ENCODE measurements at places on chromosomes 7 and 10.

DNA sequence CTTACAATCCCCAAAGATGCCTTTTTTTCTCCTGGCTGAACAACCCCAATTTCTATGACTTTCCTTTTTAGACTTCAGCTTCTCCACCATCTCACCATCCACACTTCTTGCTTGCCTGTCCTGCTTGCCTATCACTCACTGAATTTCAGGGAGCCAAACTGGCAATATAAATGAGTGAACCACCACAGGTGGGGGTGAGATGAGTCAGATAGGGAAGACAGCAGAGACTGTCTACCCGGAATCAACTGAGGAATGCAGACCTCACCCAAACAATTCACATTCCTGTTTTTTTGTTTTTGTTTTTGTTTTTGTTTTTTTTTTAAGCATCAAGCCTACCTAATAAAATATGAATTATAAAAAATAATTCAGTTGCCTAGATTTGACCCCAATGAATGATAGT lies 273.8 kb downstream of the NRG3 start:
- no peak for DNase-seq

GRCh38 chr7:16708980-16709379 lies 44.6 kb upstream of the TSPAN13 start:
- no peak for DNase-seq

- no peak for DNase-seq
These were observed 29.4 kb downstream of the CTBP2 start for GRCh38 chr10:125130916-125131315.

GRCh38 chr7:37284805-37285231 lies 163.8 kb downstream of the ELMO1 start:
- DNase-seq: peak; percentile 52

DNA sequence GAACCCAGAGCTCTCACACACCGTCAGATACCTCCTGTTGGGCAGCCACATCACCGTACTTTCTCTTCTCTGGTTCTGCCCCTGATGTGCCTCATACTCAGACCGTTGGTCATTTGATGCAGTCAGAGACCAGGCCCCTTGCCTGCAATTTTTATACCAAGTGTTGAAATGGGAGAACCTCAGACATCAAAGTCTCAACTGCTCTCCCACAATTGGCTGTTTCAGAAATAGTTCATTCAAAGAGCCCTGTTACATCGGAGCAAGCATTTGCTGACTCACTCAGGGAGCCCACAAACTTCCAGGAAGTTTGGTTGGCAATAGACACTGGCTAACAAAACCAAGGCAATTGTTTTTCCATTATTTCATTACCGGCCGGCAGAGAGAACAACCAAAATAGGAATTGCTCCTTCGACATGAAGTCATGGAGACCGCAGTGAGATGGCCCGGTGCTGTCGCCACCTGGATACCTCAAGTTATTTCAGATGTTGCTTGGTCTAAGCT lies 33.5 kb upstream of the ADAM12 start:
- no peak for DNase-seq

DNA sequence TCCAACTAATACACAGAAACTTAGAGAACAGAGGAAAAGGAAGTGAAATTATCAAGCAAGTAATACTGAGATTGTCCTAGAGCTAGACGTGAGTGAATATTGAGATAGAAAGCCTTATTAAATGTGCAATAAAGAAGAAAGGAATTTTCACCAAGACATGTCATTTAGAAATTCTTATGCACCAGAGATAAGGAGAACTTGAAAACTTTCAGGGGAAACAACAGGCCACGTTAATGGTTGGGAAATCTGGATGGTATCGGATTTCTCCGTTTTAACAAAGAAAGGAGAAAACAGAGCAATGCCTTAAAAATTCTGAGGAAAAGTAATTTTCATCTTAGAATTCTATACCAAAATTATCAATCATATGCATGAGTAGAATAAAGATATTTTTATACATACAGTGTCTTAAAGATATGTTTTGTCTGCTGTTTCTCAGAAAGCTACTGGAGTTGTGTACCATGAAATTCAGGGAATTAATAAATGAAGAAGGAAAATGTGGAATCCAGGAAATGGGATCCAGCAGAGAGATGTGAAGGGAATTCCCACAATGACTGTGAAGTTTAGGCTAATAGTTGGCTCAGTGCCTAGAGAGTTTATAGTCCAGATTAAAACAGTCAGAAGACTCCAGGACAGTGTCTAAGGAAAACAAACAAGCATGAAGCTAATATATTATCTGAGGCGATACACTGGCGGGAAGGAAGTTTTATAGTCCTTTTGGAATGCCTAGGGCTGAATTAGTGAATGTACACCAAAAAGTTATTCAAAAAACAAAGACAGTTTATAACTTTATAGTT lies 159.5 kb downstream of the PPP1R9A start:
- no peak for DNase-seq

DNA sequence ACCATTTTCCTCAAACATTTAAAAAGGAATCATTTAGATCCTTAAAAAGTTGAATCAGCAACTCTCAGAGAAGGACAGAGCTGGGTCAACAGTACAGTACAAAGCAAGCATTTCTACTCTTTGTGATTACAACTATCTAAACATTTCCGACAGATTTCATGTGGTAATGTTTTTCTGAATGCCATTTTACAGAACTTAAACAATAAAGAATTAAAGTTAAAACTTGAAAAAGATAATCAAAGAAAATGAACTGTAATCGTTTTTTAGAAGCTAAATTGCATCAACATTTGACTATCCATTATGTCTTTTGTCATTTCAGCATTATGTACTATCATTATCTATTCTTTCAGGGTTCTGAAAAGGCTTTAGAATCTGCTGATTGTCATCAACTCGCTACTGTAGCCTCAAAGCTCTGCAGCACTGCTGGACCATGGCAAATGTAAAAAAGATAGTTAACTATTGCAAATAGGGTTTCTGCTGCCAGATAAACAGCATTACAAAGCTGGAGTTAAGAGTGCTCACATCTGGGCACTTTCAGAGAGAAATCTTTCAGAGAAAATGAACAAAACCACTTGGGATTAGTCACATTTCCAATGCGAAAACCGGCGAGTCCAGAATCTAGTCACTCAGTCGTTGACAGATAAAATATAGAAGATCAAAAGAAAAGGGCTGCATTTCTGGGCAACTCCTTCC lies 160.4 kb upstream of the LAMB4 start:
- DNase-seq: no peak

DNA sequence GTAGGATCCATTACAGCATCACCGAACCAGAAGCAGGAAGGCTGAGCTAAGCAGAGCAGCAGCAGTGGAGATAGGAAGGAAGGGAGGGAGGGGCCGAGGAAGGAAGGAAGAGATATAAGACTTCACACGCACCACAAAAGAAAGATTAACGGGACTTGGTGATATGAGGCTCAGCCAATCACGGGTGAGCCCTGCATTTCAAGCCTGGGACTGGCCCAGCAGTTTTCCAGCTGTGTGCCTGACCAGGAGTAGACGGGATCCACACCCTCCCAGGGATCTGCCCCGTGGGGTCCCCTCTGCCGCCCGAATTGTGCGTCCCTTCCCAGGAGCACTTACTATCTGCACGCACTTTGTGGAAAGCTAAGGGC lies 16.2 kb downstream of the ATG9B start:
- no peak for DNase-seq

DNA sequence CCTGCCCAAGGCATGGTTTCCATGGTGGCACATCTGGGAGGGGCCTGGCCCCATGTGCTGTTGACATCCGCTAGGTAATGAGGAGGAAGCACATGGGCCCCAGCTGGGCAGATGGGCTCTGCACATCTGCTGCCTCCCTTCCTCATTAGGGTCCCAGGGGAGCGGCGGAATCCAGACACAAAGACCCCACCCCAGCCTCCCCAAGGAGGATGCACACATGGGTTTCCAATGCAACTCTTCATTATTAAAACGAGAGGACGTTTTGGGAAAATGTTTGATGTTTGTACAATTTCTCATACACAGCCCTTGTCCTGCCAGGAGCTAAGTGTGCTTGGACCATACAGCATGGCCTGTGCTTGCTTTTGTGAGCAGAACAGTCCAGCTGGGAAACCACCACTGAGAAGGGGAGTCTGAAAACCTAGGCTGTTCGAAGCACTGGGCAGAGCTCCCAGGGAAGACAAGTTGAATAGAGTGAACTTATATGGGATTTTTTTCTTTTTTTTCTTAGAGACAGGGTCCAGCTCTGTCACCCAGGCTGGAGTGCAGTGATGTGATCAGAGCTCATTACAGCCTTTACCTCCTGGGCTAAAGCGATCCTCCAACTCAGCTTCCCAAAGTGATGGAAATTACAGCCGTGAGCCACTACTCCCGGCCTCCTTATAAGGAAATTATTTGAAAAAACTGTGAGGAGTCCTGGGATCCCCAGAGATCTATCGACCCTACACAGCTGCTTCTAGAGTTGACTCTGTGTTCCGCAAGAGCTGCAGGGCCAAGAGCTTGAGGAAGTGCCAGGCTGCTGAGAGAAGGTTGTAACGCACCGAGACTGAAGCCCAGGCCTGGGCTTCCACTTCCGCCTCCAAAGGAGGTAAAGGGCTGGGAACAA lies 23.4 kb downstream of the FAM107B start:
- no peak for DNase-seq

GRCh38 chr7:44145969-44146911 lies 5.1 kb upstream of the MYL7 start:
- DNase-seq: peak; percentile 54

- DNase-seq: no peak
These were observed 127.5 kb downstream of the CUBN start for GRCh38 chr10:17001961-17002749.

GRCh38 chr7:36884910-36885309 lies 160.6 kb upstream of the AOAH start:
- no peak for DNase-seq

DNA sequence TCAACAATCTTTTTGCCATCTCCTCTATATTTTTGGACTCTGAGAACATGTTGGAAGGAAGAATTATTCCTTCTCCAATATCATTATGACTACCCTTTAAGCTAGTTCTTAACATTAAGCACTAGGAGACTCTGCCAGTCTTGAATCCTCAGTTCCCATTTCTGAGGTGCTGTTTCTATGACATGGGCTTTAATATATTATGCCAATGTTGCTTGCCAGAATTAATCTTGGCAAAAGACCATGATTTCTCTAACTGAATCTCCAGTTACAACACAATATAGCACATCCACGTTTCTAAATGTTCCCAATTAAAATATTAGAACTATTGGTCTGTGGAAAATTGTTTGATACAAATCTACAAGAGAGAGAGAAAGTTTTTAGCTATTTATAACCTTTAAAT lies 250.0 kb downstream of the HGF start:
- DNase-seq: no peak
